ENCODE measurements at places on chromosomes 3 and 15.

GRCh38 chr15:33114374-33114717, 80.2 kb downstream of the FMN1 start:
- peak; percentile 72 for DNase-seq

DNA sequence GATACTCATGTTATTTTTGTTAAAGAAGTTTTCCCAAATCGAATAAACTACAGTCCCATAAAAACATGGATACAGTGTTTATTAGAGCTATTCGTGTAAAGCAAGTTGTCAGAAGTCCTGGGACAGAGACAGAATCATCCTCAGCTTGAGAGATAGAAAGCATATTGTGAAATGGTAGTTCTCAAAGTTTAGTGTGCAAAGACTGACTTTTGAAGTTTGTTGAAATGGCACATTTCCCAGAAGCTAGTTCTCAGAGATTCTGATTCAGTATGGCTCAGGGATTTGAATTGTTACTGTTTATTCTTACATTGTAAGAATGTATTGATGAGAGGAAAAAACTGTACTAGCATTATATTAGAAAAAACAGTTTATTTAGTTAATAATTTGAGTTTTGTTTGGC, 22.1 kb downstream of the GABRR3 start:
- no peak for DNase-seq

DNA sequence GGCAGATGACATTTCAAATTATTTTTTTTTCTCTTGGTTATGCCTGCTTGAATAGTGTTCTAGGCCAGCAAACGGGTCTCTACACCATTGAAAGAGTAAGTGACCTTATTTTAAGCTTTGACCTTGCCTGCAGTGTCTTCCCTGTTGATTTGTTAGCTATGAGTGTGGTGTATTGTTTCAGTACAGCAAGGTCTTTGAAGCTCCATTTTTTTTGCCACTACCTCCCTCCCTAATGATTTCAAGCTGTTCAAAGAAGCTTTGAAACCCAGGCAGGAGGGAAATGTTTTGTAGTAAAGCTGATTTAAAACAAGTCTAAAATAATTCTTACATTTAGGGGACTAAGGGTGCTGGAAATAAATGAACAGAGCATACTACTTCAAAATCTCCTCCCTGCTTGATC, 1249.8 kb downstream of the ROBO1 start:
- no peak for DNase-seq

GRCh38 chr3:76300746-76301145, 515.4 kb upstream of the ZNF717 start:
- DNase-seq = no peak

GRCh38 chr3:64268926-64269325, 43.7 kb upstream of the PRICKLE2 start:
- DNase-seq = no peak

DNA sequence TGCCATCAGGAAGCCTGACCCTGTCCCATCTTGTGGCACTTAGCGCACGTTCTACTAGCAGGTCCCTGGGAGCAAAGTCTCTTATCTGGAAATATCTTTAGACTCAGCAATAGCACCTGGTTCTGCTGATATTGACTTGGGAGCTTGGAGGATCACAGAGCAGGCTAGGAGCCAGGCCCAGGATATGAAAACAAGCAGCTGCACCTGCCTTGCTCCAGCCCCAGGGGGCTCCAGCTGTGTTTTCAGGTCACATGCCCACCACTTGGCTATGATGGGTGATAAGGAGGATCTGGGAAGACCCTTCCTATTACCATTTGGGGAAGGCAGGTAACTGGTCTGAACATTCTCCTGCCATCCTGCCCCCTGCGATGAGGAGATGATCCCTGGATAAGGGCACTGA, 87.8 kb downstream of the C3orf70 start:
- no peak for DNase-seq

DNA sequence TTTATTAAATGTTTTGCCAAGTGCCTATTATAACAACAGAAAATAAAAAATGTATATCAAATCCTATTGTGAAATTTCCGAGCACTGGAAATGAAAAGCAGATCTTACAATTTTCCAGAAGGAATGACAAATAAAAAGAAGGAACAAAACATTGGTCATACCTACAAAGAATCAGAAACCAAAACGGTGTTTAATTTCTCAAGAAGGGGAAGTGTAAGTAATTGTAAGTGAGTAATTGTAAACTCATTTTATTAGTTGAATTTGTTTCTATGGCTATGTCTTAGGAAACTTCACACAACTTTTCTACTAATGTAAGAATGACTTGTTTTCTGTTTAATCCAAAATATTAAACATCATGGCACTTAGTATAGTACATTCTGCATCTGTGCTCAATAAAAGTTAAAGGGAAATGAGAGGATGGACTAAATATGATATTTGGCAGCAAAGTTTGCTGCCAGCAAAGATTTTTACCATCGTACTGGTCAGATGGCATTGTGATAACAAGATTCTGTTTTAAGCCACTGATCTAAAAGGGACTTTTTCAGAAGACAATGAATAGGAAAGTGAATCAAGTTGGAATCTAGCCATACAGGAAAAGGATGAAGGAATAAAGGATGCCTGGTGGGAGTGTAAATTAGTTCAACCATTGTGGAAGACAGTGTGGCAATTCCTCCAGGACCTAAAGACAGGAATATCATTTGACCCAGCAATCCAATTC, 232.4 kb downstream of the NFKBIZ start:
- no peak for DNase-seq

DNA sequence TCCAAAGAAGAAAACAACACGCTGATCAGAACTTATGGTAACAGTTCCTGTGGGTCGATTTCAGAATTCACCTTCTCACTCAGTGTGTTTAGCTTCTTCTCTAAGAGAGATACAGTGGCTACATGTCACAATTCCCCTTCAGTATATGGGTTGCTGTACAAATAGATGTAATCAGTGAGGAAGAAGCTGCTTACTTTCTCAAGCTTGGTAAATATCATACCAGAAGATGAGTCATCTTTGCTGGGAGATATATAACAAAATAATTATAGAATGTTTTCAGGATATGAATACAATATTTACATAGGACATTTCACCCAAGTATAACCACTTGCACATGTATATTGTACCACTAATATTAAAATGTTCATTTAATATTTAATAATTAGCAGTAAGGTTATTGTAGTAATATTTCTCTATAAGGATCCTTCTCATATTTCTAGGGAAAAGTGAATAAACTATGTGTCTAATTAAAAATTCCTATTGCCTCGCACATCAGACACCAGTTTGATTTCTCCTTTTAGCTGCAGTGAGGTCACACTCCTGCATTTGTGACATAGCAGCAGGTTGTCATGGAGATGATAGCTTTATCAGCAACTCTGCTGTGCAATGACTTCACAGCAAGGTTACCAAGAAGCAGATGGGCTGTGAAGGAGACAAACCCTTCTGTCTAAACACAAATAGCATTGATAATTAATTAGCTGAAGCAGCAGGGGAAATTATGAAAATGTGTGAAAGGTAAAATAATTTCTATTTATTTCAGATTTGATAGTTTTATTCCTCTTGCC, 211.4 kb downstream of the TUSC7 start:
- DNase-seq = no peak

- DNase-seq = no peak
Measured at GRCh38 chr3:176119826-176120225, 1077.5 kb downstream of the TBL1XR1 start.

DNA sequence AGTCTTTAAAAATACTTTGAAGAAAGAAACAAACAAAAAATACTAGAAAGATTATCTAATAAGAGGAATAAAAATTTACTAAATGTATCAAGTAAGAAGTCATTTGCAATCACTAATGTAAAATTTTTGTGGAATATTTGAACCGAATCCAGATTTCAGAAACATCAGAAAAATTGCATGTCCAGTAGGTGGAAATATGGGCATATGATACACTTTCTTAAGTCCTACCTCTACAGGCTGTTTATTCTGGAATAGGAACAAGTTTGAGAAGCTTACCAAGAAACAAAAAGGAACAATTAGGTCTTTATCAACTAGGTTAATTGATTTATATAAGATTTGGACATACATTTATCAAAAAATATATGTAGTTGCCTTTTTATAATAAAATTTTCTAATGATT, 292.9 kb upstream of the ROBO1 start:
- peak; percentile 10 for DNase-seq

- peak; percentile 88 for DNase-seq
Measured at GRCh38 chr15:67049351-67050044, 15.9 kb upstream of the SMAD3 start.

- DNase-seq = peak; percentile 38
Measured at GRCh38 chr3:23648326-23648995, 157.3 kb upstream of the UBE2E1 start.

GRCh38 chr15:60221356-60221755, 176.4 kb downstream of the ANXA2 start:
- DNase-seq = no peak

DNA sequence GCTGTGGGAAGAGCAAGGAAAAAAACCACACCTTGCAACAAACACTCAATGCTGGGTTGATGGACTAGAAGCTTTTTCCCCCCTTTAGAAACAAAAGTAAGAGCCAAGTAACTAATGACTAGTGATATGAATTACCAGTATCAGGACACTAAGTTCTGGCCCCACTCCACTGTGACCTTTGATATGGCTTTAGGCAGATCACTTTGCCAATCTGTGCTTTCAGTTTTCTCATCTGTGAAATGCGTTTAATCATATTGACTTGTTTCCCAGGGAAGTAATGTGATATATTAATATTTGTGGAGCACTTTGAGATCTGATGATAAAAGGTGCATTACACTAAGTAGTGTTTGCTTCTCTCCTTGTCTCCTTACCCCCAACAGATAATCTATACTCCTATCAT, 319.3 kb upstream of the SATB1 start:
- DNase-seq = no peak

- DNase-seq = peak; percentile 4
Measured at GRCh38 chr3:7800006-7800780, 701.4 kb upstream of the LMCD1 start.

GRCh38 chr3:64133987-64134386, 91.3 kb downstream of the PRICKLE2 start:
- DNase-seq = no peak

DNA sequence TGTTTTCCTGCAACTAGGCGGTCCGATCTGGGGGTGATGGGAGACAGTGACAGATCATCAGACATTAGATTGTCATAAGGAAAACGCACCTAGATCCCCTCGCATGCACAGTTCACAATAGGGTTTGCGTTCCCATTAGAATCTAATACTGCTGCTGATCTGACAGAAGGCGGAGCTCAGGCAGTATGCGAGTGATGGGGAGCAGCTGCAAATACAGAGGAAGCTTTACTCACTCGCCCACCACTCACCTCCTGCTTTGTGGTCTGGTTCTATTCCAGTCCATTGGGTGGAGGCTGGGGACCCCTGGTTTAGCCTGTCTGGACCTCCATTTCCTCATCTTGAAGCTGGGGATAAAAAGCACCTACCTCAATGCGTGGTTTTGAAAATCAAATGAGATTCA, 437.5 kb upstream of the PROK2 start:
- DNase-seq = no peak

DNA sequence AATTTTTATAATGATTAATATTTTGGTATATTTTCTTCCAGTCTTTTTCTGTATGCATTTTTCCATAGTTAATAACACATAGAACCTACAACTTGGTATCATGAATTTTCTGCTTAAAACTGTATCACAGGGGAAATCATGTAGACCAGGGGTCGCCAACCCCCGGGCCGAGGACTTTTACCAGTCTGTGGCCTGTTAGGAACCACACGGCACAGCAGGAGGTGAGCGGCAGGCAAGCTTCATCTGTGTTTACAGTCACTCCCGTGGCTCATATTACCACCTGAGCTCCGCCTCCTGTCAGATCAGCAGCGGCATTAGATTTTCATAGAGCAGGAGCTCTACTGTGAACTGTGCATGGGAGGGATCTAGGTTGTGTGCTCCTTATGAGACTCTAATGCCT, 54.7 kb downstream of the RPL22L1 start:
- no peak for DNase-seq

- DNase-seq = no peak
Measured at GRCh38 chr3:46408853-46409252, 1.8 kb downstream of the CCRL2 start.

DNA sequence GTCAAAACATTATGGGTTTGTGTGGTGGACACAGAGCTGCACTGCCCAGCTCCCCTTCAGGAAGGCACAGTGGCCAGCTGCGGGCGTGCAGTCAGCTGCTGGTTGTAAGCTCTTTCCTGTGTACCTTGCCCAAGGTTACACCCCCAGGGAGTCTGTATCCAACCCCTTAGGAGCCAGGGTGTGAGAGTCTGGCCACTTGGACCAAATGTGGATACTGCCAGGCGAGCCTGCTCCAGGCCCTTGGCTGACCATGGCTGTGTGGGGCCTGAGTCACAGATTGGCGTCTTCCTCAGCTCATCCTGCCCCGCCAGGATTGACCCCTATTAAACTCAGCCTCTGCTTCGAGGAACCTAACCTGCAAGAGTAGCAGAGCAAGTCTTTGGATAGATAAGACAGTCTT, 56.9 kb downstream of the ABHD5 start:
- no peak for DNase-seq

DNA sequence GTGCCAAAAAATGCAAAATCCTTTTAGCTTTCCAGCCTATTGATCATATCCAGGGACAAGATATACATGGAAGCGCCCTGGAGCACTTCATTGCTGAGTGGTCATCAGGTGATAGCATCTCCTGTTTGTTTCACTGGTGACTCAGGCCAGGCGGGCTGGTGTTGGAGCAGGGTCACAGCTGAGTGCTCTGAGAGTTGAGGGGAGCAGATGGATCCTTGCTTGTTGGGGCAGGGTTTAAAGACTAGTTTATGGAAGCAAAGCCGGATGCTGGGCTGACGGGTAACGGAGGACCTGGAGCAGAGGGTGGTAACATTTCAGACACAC, 405.0 kb upstream of the TPM1 start:
- no peak for DNase-seq

GRCh38 chr3:149879872-149880271, 66.9 kb downstream of the RNF13 start:
- DNase-seq = peak; percentile 68

DNA sequence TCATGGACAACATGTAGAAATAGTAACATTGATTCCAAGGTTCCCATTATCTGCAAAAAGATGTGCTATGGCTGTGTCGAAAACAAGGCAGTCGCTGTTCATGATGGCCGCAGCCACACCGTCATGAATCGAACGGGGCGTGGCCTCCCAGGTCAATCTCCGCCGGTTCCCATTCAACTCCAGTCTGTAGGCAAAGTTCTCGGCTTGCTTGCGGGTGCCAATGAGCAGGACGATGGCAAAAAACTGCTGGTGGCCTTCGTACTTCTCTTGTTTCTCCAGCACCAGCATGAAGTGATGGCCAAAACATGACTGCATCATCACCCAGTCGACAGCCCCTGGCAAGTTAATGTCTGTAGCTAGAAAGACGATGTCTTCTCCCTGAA, 20.8 kb downstream of the SIAH2 start:
- DNase-seq = no peak

Data from fibroblast of skin of scalp (primary cell).